CD8-positive, alpha-beta memory T cell (primary cell): ENCODE measurements at places on chromosomes 3 and 15.

DNA sequence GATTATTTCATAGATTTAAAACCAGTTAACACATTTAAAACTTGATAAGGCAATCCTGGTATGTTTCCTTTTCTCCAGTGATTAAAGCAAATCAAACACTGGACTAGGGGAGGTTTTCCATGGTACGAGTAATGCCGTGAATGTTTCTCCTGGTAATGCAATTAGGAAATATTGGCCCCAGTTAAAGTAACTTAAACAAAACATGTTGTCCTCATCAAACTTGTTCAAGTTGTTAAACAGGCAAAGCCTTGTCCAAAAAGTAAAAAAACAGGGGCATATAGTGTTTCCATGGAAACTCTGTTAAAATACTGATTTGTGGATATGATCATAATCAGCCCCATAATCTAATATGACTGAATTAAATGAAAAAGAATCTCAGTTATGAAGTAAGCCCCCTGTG, 13.1 kb upstream of the LRTM1 start:
- H3K4me1 ChIP-seq: no peaks in the 10 kb centered on the region
- H3K4me3 ChIP-seq: no peak overlapping the region
- DNase-seq: no peak
- no peaks in the 10 kb centered on the region for H3K27me3 ChIP-seq
- H3K27ac ChIP-seq: no peak overlapping the region

GRCh38 chr3:128701342-128702212, 24.4 kb upstream of the RAB7A start:
- H3K27me3 ChIP-seq: no peaks in the 10 kb centered on the region
- no peak for DNase-seq
- no peaks in the 10 kb centered on the region for H3K4me1 ChIP-seq
- H3K4me3 ChIP-seq: no peak overlapping the region

- no peaks in the 10 kb centered on the region for H3K4me1 ChIP-seq
- DNase-seq: no peak
- H3K4me3 ChIP-seq: no peak overlapping the region
- no peaks in the 10 kb centered on the region for H3K36me3 ChIP-seq
Measured at GRCh38 chr3:156207802-156208685, 87.7 kb downstream of the KCNAB1 start.

DNA sequence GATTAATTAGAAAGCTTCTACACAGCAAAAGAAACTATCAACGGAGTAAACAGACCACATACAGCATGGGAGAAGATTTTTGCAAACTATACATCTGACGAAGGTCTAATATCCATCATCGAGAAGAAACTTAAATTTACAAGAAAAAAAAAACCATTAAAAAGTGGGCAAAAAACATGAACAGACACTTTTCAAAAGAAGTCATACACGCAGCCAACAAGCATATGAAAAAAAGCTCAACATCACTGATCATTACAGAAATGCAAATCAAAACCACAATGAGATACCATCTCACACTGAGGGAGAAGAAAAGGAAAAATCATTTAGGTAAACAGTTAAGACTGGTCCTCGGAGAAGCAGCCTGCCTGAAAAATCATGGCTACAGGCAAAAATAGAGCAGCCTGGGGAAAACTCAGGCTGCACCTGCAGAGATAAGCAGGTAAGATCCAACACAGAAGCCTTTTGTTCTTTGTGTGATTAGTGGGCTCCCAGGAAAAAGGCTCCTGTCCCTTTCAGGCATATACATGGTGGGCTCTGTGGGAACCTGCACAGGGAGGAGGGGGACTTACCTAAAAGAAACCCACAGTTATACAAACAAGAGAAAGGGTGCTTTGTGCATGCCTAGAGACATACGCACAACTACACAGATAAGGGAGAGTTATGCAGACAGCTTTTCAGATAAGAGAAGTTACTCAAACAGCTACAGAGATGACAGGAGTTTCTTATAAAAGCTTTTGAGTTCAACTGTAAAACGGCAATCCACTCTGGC, 49.3 kb downstream of the C3orf70 start:
- H3K36me3 ChIP-seq: no peaks in the 10 kb centered on the region
- no peaks in the 10 kb centered on the region for H3K4me1 ChIP-seq
- no peak overlapping the region for H3K27ac ChIP-seq

- H3K4me1 ChIP-seq: no peaks in the 10 kb centered on the region
- H3K4me3 ChIP-seq: no peak overlapping the region
- H3K36me3 ChIP-seq: no peaks in the 10 kb centered on the region
- H3K27me3 ChIP-seq: no peaks in the 10 kb centered on the region
- no peak overlapping the region for H3K27ac ChIP-seq
Measured at GRCh38 chr3:54134713-54135112, 12.4 kb downstream of the CACNA2D3 start.

- H3K27ac ChIP-seq: no peak overlapping the region
- DNase-seq: no peak
- H3K36me3 ChIP-seq: no peaks in the 10 kb centered on the region
Measured at GRCh38 chr3:46613313-46614005, 1.1 kb downstream of the FAM240A start.

DNA sequence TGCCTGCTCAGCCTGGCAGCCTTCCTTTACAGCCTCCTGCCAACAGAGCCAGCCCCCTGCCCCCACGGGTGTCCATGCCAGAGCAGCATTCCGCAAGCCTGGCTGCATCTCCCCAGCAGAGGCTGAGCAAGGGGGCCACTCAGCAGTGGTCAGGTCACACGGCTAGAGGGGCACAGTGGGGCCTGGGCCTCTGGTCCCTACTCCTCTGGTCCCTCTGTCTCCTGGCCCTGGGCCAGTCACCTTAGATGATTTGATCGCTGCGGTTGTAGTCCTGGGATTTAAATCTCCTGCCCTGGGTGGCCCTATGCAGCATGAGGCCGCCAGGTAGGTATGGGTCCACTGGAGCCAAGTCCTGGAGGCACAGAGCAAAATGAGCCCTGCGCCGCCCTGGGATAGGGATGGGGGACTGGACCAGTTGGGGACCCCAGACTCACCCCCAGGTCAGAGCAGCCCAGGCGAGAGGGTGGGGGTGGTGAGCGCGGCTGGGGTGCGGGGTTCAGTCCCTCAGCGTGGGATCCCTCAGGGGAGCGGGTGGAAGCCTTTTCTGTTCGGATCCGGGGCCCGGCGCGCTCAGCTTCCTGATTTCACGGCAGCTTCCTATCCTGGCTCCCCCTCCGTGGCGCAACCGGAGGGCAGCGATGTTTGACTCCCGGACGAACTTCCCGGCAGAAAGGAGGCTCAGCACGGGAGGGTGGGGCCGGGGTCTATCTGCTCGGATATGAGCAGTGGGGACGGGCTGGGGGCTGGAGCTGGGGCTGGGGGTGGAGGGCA, at the start of gene ZBTB47:
Gene ZBTB47, plus strand, starts transcription at position 138 of the 771 bp plus-strand sequence. CDS start 4,659 bp downstream, outside the sequence.
- H3K27me3 ChIP-seq: no peaks in the 10 kb centered on the region
- H3K36me3 ChIP-seq: no peaks in the 10 kb centered on the region
- peaks cover 14% of the 10 kb centered on the region for H3K4me1 ChIP-seq
- no peak for DNase-seq

DNA sequence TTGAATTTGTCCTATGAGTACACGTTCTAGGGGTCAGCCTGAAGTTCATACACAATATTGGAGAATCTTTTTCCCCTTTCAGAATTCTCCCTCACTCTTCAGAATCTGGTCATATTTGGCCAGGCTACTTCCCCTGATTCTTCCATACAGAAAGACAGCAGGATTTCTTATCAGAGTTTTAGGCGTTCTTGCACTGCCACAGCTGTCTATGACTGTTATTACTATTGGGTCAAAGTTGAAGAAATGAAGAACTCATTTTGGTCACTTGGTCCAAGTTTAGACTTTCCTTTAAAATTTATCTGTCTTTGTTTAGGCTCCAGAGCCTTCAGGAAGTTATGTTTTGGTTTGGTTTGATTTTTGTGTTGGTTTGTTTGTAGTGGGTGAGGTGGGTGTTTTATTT, 12.0 kb downstream of the TEX55 start:
- H3K4me3 ChIP-seq: no peak overlapping the region
- H3K36me3 ChIP-seq: no peaks in the 10 kb centered on the region
- H3K4me1 ChIP-seq: no peaks in the 10 kb centered on the region

GRCh38 chr3:55297245-55297644, 189.9 kb downstream of the WNT5A start:
- no peak overlapping the region for H3K4me3 ChIP-seq
- H3K27me3 ChIP-seq: no peaks in the 10 kb centered on the region
- no peaks in the 10 kb centered on the region for H3K36me3 ChIP-seq
- no peak for DNase-seq

DNA sequence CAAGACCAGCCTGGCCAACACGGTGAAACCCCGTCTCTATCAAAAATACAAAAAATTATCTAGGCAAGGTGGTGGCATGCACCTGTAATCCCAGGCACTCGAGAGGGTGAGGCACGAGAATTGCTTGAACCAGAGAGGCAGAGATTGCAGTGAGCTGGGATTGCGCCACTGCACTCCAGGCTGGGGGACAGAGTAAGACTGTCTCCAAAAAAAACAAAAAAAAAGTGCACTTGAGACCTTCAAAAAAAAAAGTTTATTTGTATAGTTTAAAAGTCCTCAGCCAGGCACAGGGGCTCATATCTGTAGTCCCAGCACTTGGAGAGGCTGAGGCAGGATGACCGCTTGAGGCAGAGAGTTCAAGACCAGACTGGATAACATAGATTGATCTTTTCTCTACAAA, 2.1 kb downstream of the PBRM1 start:
- no peak for DNase-seq
- no peaks in the 10 kb centered on the region for H3K27me3 ChIP-seq
- peaks cover 32% of the 10 kb centered on the region for H3K36me3 ChIP-seq
- H3K27ac ChIP-seq: no peak overlapping the region
- peaks cover 38% of the 10 kb centered on the region for H3K4me1 ChIP-seq

GRCh38 chr3:17179381-17180205, 294.8 kb downstream of the PLCL2 start:
- H3K36me3 ChIP-seq: no peaks in the 10 kb centered on the region
- H3K4me1 ChIP-seq: peaks cover 13% of the 10 kb centered on the region
- no peak overlapping the region for H3K4me3 ChIP-seq
- no peak overlapping the region for H3K27ac ChIP-seq

DNA sequence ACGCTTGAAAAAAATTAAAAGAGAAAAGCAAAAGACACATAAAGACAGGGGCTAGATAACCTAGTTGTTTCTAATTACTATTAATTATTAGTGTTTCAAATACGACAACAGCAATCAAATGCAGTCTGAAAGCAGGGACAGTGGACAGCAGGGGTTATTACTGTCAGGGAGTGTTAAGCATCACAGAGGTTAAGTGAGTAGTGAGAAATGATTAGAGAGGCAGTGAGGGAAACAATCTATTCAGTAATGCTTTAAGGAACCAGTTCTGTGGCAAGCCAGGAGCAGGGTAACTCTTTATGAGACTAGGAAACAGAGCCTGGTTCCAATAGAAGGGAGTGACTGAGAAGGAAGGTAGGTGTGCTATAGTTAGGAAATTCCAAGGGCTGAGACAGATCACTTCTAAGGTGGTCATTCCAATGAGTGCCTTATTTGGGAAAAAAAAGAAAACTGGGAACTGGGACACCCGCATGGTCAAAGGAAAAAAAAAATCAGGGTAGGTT, 15.0 kb downstream of the RYK start:
- no peaks in the 10 kb centered on the region for H3K27me3 ChIP-seq
- no peak overlapping the region for H3K27ac ChIP-seq
- peaks cover 58% of the 10 kb centered on the region for H3K4me1 ChIP-seq
- H3K4me3 ChIP-seq: no peak overlapping the region

GRCh38 chr3:43769885-43770425, 79.2 kb downstream of the ABHD5 start:
- H3K4me3 ChIP-seq: no peak overlapping the region
- no peaks in the 10 kb centered on the region for H3K27me3 ChIP-seq
- peaks cover 19% of the 10 kb centered on the region for H3K4me1 ChIP-seq
- no peaks in the 10 kb centered on the region for H3K36me3 ChIP-seq
- peak overlapping the region; percentile 46 for H3K27ac ChIP-seq

DNA sequence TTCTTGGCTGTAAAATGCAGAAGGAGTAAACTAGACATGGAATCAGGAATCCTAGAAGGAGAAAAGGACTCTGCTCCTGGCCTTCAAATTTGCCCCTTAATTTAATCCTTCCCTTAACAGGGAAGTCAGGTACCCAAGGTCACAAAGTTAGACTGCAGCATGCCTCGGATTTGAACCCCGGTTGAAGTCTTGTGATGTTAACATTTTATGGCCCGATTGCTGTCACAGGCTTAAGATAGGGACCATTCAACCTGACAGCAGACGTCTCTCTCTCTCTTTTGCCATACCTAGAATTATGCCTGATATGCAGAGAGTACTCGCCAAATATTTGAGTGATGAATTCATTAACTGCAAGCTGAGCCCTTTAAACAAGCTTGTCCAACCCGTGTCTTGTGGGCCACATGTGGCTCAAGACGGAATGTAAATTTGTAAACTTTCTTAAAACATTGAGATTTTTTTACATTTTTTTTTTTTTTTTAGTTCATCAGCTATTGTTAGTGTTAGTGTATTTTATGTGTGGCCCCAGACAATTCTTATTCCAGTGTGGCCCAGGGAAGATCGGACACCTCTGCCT, 217.2 kb downstream of the THSD4 start:
- no peak overlapping the region for H3K4me3 ChIP-seq
- no peaks in the 10 kb centered on the region for H3K36me3 ChIP-seq
- no peaks in the 10 kb centered on the region for H3K4me1 ChIP-seq

DNA sequence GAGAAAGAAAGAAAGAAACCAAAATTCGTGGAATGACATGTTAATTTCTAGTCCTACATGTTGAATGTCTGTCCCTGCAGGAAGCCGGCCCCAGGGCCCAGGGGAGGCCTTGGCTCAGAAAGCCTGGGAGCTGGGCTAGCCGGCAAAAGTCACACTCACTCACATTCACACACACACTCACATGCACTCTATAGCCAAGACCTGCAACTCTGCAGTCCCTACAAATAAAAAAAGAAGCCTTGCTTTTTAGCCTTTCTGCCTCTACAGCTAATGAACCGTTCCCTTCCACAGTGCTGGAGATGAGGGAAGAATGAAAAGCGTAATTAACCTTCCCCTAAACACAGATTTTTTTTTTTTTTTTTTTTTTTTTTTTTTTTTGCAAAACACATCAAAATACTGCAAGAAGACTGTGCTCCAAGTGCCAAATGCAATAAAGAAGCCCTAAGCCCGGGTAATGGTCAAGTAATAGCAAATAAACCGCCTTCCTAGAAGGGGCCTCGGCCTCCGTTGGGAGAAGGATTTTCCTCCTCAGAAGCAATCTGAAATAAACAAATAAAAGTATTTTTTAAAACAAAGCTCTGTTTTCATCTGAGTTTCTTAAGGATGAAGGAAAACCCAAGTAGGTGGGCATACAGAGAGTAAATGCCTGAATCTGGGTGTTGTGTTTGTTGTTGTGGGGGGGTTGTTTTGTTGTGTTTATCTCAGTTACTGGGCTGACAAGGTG, 4.3 kb downstream of the MECOM start:
- no peaks in the 10 kb centered on the region for H3K36me3 ChIP-seq
- no peak overlapping the region for H3K27ac ChIP-seq
- DNase-seq: no peak
- peaks cover 55% of the 10 kb centered on the region for H3K27me3 ChIP-seq
- no peak overlapping the region for H3K4me3 ChIP-seq
